Chondrocyte (in vitro differentiated cells): ENCODE measurements at places on chromosomes 3 and 15.

- DNase-seq = no peak
Observed at GRCh38 chr3:65855370-65856100, 183.2 kb downstream of the MAGI1 start.

GRCh38 chr15:63461230-63461985, 43.0 kb upstream of the USP3 start:
- no peak for DNase-seq

DNA sequence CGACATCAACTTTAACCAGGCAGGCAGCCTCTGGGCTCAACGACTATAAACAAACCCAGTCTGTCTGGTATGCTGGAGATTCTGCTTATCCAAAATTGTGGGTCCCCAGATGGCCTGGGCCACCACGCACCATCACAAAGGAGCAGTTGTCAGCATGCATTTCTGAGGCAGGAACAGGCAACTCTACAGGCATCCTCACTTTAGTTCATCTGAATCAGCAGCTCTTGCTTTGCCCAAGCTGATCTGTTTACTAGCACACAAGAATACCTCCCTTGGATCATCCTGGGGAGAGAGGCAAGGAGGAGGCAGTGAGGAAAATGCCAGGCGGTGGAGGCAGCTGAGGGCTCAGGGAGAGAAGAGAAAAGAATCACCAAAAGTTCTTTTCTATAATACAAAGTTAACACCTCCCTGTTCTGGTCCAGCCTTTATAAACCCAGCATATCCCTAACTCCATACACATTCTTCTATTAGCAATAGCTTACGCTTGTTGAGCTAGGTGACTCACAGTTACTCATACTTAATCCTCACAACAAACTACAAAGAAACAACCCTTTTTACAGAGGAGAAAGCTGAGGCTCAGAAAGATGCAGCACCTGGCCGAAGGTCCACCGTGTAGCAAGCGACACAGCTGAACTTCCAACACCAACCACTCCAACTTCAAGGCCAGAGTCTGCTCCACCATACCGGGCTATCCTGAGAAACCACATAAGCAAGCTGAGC, 33.6 kb downstream of the ZDHHC3 start:
- no peak for DNase-seq

GRCh38 chr3:12973827-12974226, 99.4 kb downstream of the IQSEC1 start:
- no peak for DNase-seq

- DNase-seq = no peak
Observed at GRCh38 chr3:131082246-131082645, 55.6 kb downstream of the NEK11 start.

DNA sequence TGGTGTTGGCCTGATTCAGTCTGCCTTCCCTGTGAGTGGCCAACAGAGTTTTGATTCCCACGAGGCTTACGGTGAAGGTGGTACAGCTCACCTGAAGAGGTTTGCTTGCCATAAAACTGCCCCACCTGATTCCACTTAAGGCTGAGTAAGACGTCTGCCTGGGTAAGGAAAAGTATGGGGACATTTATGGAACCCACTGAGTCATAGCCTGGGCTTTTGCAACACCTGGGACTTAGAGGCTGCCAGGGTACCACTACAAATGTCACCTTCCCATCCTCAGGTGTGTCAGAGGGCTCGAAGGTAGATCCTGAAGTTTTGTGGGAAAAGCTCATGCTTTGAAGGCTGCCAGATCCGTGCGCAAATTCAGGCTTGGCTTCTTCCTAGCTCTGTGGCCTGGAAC, 56.9 kb upstream of the SLCO2A1 start:
- no peak for DNase-seq

DNA sequence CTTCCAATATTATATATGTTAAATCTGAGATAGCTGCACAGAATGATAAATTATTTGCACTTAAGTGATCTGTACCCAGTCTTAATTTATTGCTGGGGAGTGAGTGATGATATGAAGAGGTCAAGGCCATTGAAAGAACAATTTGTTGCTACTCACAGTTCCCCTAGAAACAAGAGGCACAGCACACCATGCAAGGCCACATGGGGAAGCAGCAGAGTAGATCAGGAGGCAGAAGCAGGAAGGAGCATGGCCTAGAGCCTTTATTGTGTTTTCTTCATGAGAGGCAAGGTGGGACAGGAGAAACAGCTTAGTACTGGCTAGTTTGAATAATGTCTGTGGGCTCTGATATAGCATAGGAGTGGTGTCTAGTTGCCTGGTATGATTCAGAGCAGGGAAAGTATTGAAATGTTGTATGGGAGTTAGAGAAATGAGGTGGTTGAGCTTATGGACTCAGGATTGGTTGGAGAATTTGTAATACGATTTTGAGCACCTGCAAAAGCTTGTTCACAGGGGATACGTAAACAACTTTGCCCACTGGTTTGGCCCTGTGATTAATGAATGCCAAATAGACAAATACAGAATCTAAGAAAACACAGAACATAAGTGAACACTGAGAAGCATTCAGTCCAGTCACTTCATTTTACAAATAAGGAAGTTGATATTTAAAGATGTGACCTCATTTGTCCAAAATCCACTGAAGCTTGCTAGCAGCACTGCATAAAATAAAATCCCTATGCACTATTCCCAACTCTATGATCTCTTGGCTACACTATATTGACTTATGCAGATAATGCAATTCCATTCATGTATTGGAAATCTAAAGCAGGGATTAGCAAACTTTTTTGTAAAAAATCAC, 71.7 kb downstream of the TMCO5A start:
- DNase-seq = no peak

DNA sequence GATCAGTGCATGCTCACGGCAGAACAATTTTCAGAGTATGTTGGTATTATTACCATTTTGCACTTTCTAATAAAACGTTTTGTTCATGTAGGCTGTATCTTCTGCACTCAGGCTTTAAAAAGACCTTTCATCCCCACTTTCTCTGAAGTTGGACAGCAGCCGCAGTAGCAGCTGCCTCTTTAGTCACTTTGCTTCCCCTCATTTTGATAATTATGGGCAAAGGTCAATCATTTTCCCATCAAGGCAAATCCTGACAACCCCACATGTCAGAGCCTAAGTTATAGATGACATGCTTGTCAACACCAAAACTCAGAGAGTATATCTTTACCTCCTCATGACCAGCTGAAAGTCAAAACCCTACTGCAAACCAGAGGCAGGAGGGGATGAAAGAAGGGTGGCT, 99.7 kb downstream of the ROBO2 start:
- DNase-seq = no peak

DNA sequence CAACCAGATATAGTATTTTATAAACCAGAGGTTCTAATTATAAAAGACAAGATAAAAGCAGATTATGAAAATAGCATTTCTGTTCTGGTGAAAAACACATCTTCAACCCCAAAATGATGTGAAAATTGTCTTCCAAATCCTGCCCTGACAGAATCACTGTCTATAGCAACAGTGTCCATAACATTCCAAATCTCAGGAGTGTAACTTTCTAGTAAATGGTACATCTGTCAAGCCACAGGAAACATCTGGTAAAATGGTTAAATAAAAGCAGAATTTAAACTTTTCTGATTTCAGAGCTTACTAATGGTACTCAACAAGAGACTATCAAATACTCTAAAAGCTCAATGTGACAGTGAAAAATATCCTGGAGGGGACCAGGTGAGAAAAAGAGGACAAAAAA, 60.5 kb downstream of the VGLL4 start:
- DNase-seq = no peak

- no peak for DNase-seq
Observed at GRCh38 chr15:96047255-96047931, 283.1 kb upstream of the NR2F2 start.

GRCh38 chr3:125075738-125076137, 19.9 kb upstream of the HEG1 start:
- no peak for DNase-seq

DNA sequence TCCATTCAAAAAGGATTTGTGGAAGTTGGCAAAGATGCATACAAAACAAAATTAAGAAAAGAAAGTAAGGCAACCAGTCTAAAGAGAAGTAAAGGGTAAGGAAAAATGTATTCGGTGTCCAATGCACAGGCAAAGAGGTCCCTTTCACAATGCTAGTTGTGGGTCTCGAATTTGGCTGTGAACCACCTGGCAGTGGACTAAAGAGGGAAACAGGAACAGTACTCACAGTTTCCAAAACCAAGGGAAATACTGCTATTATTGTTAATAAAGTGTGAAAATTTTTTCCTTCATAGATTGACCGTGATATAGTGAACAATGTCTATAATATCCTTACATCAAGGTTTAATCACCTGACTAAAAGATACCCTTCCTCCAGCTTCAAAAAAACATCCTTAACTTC, 57.9 kb downstream of the TNIK start:
- no peak for DNase-seq

DNA sequence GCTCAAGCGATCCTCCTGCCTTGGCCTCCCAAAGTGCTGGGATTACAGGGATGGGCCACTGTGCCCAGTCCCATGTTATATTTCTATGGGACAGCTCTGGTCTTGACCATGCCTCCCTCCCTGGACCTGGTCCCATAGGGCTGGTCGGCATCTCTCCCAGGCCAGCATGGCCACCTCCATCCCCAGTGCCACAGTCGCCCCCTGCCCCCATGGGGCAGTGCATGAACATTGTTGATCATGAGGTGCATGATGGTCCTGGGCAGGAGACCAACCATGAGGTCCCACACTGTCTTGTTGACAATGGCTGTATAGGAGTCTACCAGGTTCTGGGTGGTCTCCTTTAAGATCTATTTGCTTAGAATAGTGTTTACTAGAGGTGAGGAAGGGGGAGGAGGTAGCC, 6.5 kb downstream of the RPS17 start:
- no peak for DNase-seq

- no peak for DNase-seq
Observed at GRCh38 chr15:61318301-61318700, 89.2 kb upstream of the RORA start.

- DNase-seq = no peak
Observed at GRCh38 chr15:38885001-38885400, 320.4 kb upstream of the RASGRP1 start.
